Caudate nucleus (tissue), 63 donors: ENCODE measurements at places on chromosomes 11 and 22.

- DNase-seq = no peak
Measured at GRCh38 chr11:15885854-15886253, 470.5 kb downstream of the SOX6 start.

DNA sequence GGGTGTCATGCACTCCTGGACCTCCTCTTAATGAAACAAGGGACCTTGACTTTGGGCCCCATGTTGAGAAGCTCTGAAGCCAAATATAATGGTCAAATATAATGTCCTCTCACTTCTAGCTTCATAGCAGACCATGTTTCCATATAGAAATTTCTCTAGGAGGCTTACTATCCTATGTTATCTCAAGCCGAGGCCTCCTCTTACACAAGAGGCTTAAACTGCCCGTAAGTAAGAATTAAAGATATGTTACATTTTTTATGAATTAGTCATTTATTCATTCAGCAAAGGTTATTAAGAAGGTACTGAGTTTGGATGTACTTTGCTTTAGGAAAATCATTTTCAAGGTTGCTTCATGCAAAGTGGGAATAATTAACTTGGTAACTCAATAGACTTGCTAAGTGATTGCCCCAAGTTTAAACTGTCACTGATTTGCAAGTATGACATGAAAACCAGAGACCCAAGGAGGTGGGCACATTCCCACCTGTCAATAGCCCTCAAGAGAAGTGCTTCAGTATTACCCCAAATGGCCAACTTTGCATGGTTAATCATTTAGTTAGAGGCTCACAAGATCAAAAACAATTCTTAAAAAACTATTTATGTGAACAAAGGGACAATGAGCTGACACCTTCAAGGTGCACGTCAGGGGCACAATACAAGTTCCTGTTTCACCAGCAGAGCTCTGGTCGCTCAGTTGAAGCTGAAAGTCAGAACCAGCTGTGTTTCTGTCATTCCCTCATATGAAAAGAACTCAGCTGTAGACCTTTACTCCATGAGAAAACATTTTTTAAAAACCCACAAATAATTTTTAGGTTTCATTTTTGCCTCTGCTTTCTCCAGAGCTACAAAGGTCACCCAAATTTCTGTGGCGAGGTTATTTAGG is 20.9 kb downstream of the BDNF start:
- no peak for DNase-seq

GRCh38 chr11:115724666-115725065 is 220.5 kb upstream of the CADM1 start:
- DNase-seq = no peak

GRCh38 chr22:19239464-19239863 is 52.1 kb downstream of the CLTCL1 start:
- peak; percentile 41 for DNase-seq

DNA sequence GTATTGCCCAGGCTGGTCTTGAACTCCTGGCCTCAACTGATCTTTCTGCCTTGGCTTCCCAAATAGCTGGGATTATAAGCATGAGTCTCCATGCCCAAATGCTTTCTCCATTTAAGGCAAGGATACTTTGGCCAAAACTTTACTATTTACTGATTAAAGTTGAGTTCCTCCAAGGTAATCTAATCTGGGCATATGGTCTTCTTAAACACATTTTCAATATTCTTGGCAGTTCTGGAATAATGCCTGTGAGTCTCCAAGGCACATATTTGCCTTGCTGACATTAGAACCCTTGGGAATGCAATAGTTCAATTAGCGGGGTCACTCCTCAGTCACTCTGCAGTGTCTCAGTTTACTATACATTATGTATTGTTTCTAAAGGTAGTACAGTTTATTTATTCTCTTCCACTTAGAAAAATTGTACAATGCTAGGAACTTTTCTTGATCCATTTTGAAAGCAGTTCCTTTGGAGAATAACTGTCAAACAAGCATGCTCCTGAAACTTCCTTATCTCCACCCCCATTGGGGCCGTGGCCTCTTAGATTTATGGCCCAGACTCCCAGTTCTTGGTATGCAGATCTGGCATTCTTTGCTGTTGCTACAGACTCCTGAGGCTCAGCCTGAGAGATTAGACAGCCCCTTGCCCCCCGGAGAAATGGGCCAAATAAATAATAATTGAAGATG is 13.1 kb upstream of the RAB38 start:
- no peak for DNase-seq

DNA sequence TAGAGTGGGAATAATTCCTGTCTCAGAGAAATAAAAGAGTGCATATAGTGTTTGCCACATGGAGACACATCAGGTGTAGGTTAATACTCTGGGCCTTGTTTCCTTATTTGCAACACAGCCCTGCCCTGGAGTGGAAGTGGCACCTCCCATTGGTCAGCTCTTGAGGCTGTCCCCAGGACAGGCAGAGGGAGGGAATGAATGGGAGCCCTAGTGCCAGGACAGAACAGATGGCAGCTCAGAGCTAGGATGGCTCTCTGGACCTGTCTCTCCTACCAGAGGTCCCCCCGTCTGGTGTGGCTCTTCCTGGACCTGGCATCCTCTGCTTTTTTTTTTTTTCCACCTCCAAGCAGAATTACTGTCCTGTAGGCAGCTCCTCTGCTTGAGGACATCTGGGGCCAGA is 35.6 kb downstream of the LIMK2 start:
- no peak for DNase-seq

GRCh38 chr11:111162305-111162704 is 83.2 kb upstream of the POU2AF2 start:
- no peak for DNase-seq

DNA sequence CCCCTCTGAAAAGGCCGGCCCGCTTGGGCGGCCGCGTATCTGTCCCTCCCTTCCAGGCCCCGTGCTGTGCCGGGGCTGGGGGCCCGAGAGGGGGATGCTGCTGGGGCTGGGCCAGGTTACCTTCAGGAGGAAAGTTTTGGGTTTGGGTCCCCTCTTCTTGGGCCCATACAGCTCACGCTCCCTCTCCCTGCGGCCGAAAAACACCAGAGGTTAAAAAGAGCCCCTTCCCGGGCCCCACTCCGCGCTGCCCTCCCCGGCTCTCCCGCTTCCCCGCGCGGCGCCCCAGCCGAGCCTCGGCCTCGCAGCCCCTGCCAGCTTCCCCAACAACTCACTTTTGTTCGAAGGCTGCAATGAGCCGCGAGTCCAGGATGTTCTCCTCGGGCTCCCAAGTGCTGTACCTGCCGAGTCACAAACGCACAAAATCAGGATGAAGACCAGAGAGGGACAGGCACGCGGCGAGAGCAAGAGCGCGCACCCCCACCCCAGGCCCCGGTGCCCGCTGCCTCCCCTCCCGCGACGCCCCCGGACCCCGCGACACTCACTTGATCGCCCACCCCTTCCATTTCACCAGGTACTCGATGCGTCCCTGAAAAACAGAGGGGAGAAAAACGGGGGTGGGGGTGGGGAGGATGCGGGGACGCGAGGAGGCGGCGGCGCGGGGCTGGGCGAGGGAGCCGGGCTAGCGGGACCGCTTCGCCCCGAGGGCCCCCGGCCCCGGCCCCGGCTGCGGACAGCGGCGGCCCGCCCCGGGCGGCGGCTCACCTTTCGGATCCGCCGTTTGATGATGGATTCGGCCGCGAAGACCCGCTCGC is 450 bp downstream of the CBX6 start:
- DNase-seq = no peak

GRCh38 chr11:110092111-110092514 is 1.1 kb upstream of the ZC3H12C start:
- no peak for DNase-seq

DNA sequence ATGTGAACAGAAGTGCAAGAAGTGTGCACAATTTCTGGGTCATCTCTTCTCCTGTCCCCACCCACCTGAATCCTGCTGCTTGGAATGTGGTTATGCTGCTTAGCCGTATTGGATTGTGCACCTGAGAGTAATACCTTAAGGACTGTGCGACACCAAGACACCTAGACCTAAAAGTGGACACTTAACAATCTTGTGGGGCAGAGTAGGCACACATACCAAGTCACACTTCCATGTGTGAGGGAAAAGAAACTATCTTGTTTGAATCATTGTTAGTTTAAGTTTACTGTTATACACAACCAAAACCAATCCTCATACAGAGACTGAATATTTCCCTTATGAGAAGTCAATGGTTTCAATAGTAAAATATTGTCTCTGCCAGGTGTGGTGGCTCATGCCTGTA is 93.7 kb downstream of the CCDC83 start:
- no peak for DNase-seq

DNA sequence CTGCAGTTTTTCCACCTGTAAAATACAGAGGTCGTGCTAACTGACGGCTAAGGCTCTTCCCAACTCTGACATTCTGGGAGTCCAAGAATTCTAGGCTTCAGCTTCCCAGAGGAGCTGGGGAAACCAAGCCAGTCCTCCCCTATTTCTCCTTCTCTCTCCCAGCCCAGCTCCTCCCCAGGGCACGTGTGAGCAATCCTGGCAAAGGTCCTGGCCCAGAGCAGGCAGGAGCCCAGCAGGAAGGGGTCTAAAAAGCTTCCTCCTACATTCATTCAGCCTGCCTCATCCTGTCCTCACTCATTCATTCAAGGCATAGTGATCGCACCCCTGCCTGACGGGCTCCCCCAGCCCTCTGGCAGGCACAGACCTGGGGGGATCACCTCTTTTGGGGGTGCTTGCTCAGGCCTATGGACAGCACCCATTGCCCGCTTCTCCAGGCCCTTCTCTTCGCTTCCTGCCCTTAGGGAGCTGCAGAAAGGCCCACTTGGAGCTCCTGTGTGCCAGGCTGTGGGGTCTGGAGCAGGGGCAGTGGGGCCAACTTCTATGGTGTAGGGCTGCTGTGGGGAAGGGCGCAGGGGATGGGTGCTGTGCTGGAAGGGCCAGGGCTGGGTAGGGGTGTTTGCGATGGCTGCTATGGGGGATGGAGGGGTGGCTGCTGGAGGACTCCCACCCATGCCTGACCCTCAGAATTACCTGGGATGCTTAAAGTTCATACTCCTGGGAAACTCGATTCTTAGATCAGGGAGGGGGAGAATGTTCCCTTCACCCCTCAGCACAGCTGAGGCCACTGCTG is 9.8 kb downstream of the KCNC1 start:
- no peak for DNase-seq

DNA sequence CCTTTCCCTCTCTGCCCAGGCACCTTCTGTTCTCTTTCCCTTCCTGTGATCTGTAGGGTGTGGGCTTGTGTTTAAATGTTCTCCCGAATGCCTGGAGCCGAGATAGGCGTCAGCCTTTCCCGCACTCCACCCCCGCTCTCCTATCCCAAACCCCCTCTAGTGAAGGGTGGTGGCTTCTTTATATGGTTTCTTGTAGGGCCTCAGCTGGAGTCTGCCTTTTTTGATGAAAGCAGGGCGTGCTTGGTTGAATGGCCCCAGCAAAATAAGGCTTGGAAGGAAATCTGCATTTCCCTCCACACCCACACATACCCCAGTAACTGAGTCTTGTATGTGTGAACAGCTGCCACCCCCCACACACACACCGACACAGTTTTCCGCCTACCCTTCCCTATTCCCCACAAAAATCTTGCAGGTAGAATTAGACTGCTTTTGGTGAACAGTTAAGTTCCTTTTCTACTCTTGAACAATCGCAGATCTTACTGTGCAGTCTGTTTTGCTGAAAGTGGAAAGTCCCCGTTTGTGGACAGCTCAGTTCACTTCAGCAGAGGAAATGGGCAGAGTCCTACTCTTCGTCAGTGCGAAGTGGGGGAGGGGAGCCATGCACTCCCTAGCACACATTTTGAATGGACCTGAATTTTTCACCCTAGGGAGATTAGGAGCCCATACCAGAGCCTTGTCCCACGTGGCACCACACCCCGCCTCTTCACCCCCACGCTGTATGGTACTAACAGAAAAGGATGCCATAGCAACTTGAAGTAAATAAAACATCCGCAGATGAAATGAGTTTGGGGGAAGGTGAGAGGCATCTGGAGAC is 25.5 kb upstream of the GRK2 start:
- DNase-seq = peak; percentile 83

GRCh38 chr11:47347137-47347536 is 5.4 kb downstream of the MYBPC3 start:
- DNase-seq = no peak

DNA sequence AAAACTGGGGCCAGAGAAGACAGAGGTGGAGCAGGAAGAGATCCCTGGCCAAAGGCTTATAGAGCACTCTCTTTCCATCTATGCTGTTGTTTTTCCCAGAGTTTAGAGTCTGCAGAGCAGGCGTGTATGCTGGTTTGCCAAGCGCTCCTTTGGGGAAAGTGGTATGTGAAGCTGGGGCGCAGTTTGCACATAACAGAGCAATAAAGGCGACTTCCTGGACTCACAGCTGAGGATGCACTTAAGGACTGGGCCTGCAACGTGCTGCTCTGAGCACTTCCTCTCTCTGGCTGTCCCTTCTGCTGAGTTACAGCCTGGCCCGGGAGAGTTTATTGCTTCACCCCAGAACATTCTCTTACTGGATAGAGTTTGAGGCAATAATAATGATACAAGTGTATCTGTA is 41.7 kb downstream of the THAP12 start:
- DNase-seq = no peak

GRCh38 chr11:47083913-47084312 is 92.8 kb downstream of the ARFGAP2 start:
- DNase-seq = no peak

DNA sequence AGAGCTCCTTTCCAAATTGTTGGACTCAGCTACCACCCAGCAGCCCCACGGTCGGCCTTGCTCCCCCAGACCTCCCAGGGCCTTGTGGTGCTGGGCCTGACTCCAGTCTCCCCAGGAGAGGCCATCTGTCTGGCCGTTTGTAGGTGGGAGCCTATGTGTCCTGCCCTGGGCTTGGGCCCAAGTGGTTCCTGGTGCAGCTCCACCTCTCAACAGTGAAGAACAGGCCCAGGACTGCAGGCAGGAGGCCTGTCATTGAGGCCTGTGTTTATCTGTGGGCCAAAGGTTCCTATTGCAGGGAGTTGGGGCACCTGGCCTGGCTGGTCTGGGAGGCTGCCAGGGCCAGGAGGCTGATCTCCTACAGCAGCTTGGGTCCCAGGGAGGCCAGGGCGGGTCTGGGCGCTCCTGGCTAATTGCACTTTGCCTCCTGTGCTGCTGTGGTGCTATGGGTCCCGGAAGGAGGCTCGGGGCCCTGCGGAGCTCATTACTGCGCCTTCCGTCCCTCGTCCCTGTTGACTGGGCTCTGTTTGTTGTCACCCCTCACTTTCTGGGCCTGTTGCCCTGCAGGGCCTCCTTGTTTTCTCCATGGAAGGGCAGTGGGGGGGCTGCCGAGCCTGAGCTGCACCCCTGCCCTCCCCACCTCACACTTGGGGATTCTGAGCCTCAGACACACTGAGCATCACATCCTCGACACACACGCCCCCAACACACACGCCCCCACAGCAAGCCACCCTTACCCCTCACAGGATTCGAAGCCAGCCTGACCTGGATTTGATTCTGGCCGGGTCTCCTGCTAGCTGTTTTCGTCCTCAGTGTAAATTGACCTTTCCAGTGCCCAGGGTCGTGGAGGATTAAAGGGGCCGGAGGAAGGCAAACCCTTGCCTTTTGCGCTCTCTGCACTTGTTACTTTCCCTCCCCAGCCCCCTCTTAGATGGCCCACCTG is 6.8 kb upstream of the OMP start:
- no peak for DNase-seq

- DNase-seq = no peak
Measured at GRCh38 chr22:39437791-39438704, 18.8 kb upstream of the MGAT3 start.
